Spinal cord (tissue), 10 donors: ENCODE measurements at places on chromosomes 1 and 21.

DNA sequence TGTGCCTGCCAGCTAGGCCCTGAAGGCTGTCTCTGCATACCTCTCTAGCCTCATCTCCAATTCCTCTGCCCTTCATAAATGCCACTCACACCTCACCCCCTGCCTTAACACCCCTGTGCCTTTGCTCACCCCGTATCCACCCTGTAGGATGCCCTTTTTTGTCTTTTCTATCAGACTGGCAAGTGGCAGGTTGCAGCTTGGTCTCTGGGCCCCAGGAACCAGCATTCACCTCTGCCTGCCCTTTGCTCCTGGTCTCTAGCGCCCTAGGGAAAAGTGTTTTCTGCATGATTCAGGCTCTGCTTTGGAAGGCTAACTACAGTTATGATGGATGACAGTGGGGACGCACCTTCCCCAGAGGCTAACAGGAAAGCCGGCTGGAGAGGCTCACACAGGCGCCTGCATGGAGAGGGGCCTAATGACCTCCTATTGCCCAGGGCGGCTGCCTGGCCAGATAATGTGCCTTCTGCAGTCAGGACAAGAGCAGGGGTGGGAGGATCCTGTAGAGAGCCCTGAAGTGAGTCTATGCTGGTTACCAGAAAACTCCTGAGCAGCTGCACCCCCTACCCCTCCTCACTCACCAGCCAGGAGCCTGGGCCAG, 11.2 kb downstream of the KANK4 start:
- no peak for DNase-seq

DNA sequence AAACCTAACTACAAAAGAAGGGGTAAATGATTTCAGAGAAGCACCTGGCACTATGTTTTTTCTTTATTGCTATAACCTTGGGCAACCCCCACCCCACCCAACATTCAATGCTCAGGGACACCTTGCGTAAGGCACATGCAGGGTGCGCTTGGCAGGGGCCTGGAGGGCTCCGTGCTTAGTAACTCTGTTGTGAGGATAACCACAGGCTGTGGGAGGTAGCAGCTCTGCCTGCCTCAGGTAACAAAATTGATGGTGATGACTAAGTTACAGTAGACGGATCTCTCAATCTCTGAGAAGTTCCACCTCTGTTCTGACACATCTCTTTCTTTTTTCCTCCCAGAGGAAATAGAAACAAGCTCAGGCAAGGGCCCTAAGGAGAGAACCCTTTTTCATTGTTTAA, 8.7 kb upstream of the CCN1 start:
- DNase-seq: no peak

- no peak for DNase-seq
Observed at GRCh38 chr1:84708031-84708430, 17.8 kb upstream of the SSX2IP start.

GRCh38 chr1:209207126-209207700, 376.3 kb upstream of the CAMK1G start:
- no peak for DNase-seq

- no peak for DNase-seq
Observed at GRCh38 chr1:38239258-38239835, 192.8 kb upstream of the POU3F1 start.

DNA sequence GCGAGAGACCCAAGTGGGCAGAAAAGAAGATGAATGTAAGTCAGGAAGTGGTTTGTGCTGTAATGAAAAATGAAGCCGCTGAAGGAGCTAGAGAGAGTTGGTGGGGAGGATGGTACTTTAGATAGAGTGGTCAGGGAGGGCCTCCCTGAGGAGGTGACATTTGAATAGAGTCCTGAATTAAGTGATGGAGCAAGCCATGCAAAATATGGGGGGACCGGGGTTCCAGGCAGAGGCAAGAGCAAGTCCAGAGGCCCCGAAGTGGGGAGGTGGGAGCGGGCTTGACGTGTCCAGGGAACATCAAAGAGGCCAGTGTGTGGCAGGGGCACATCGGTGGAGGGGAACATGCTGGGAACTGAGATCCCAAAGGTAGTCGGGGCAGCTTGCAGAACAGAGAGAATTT, 43.1 kb downstream of the OPRD1 start:
- DNase-seq: no peak

GRCh38 chr1:2466958-2467554, 9.0 kb upstream of the PLCH2 start:
- DNase-seq: no peak

- DNase-seq: no peak
Observed at GRCh38 chr1:38848071-38848470, 11.5 kb downstream of the RRAGC start.

GRCh38 chr21:36504067-36505058, 24.4 kb upstream of the CLDN14 start:
- DNase-seq: peak; percentile 48

GRCh38 chr1:33762962-33763361, 100.9 kb upstream of the HMGB4 start:
- no peak for DNase-seq

DNA sequence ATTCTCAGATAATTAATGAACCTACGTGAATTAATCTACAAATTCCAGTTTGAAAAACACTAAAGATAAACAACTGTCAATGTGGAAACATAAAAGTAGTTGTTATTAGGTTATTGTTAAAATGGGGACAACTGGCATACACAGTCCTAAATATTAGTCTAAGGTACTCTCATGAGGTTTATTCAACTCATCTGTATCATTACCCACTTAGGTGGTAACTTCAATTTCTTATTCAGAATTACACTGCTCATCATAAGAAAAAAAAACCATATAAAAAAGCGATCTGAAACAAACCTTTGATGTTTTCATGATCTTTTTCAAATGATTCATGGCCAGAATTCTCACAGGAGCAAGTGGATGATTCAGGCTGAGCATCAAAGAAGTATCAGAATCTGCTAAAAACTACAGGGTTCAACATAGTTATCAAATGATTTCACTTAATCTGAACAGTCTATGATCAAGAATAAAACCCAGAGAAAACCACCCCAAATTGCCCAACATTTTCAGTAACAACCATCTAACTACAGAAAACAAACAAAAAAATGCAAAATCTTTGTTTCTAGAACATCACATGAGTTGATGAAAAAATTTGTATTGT, 13.7 kb downstream of the HEATR1 start:
- DNase-seq: no peak

DNA sequence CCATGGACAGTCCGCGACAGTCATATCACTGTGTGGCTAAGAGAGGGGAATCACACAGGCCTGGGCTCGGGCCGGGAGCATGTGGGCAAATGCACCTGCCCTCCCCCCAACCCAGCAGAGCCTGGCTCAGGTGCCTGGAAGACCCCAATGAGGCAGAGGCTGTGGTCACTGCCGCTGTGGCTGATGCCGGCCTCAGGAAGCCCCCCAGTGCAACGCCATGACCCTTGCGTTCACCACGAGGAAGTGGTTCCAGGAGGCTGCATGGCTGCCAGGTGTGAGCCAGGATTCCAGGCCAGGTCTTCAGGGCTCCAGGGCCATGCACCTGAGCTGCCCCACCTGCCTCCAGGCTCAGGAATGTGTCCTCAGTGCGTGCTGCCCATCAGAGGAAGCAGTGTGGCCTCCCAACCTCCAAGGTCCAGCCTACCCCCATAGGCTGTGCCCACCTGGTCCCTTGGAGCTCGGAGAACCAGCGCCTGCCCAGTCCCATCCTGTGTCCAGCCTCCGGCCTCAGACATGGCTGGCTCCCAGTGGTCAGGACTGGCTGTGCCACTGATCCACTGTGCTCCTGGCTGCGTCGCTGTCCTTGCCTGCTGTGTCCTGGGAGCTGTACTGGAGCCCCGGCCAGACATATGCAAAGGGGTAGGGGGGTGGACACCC, 8.0 kb downstream of the ARHGEF16 start:
- DNase-seq: no peak

GRCh38 chr21:34183331-34183928, 110.1 kb downstream of the MRPS6 start:
- DNase-seq: no peak

DNA sequence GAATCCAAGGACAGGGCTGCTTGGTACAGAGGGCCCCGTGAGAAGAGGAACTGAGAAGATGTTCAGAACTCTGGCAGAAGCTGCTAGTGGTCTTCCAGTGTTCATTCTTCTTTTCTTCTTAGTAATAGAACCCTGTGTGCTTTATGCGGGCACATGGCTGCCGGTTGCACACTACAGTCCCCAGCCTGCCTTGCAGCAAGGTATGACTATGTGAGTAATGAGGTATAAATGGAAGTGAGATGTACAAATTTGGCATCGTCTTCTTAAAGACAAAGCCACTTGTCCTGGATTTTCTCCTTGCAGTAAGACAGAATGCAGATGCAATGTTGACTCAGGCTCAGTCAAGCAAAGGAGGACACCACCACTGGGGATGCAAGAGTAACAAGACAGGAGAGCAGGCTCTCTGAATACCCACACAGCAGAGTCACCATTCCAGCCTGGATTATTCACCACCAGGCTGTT, 15.0 kb upstream of the ATP1B1 start:
- no peak for DNase-seq

GRCh38 chr1:246526915-246527314, 19.8 kb upstream of the SMYD3 start:
- DNase-seq: no peak

GRCh38 chr21:42784896-42785451, 94.4 kb downstream of the WDR4 start:
- no peak for DNase-seq

- peak; percentile 92 for DNase-seq
Observed at GRCh38 chr1:18290740-18291412, 183.3 kb downstream of the IGSF21 start.

DNA sequence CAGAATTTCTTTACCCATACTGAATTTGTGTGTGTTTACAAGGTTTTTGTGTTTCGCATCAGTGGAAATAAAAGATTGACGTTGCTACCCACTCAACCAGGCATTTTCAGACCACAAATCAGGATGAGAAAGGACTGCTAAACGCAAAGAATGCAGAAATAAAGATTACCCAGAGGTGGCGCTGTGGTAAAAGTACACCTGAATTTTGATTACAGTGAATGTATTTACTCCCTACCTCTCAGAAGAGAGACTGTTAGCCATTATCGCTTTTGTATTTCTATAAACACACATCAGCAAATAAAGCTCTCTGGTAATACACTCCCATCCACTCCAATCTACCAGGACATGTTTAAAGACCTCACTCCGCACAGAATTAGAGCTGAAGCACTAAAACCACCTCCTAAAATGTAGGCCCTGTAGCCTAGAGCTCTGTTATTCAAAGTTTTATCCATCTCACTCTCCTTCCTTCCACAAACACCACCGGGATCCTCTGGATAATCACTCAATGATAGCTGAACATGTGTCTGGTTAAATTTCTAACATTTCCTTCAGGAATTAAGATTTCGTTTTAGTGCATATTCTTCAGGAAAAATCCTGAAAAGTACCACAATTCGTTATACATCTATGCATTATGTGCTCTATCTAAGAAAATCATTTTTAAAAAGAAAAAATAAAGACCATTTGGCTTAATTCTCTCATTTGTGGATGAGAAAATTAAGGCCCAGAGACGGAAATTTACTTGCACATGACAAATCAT, 2.5 kb upstream of the LMO4 start:
- peak; percentile 63 for DNase-seq

- no peak for DNase-seq
Observed at GRCh38 chr1:221418346-221418745, 323.5 kb downstream of the DUSP10 start.

DNA sequence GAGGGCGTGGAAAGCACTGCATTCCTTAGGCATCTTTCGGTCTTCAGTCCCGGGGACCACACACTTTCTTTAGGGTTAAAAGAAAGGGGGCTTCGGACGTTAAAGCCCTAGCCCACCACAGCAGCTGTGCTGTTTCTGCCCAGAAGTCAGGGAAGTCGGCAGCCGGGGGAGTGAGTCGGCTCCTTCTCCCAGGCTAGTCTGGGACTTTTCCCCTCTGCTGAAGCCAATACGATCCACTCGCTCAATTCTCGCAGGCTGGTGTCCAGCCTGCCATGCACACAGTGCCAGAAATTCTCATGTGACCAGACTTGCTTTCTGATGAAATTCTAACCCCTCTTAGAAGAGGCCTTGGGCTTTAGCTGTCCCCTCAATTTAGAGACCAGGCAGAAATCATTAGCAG, 67.7 kb downstream of the BCAR3 start:
- DNase-seq: no peak

- no peak for DNase-seq
Observed at GRCh38 chr1:193408782-193409293, 222.4 kb upstream of the B3GALT2 start.

DNA sequence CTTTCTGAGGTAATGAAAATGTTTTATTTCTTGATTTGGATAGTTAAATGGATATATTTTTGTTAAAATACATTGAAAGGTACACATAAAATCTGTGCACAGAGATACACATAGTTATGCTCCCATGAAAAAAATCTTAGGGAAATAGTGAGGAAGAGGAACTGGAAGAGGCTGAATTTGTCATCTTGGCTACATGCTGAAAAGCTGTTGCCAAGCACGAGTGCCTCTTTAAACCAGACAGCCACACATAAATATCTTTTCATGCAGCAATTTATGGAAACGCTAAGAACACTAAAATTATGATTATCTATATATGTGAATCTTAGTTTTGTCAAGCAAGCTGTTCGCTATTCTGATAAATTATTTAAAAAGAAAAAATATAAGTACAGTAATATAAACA, 12.8 kb upstream of the ADAR start:
- no peak for DNase-seq

DNA sequence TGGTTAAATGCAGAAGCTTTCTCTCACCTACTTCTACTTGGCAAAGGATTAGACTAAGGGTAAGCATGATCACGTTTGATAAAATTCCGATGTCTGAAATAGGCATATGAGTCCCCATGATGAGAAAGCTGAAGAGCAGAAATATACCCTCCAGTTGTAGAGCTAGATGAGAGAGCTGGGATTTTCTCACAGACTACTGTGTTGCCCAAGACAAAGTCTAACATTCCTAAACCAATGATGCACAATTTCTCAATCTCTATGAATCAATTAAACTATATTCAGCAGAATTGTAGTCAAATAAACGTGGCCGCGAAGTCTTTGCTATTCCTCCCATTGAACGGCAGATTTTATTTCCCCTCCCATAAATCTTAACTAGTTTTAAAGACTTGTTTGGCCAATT, 699.2 kb downstream of the KCNT2 start:
- no peak for DNase-seq

- DNase-seq: no peak
Observed at GRCh38 chr1:1415751-1416150, 5.3 kb downstream of the ANKRD65 start.

DNA sequence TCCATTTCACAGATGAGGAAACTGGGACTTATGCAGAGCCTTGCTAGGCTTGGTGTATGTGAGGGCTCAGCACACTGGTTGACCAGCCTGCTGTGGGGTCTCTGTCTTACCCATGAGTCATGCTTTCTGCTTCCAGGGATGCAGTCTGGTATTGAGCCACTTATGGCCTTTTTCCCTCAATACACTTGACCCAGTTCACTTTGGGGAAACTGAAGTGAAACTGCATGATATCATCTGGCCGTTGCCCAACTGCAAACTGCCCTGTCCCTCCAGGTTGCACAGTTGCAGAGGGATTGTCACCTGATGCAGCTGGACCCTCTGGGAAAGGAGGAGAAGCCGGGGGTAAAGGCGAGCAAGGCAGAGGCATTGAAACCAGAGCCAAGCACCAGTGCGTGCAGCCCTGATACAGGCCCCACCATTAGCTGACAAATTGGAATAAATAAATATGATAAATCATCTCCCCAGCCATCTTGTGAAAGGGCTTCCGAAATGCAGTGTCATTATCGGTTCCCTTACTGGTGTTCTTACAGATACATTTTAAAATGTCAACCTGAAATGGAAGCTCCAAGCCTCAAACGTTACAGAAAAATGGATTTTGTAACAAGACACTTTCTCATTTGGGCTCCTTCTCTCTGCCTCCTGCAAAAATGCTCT, 39.3 kb upstream of the DUSP10 start:
- DNase-seq: no peak

GRCh38 chr21:44304877-44305293, 5.0 kb downstream of the PFKL start:
- DNase-seq: no peak
